HCT116 (cell line): ENCODE measurements at places on chromosomes 7 and 10. TPM values are rescaled to one million over a fixed set of nuclear protein-coding genes. Genes with fewer than 3 reads are reported as not detected.
A peak's percentile ranks its signal among the peaks of the same experiment; 100 is the strongest.

DNA sequence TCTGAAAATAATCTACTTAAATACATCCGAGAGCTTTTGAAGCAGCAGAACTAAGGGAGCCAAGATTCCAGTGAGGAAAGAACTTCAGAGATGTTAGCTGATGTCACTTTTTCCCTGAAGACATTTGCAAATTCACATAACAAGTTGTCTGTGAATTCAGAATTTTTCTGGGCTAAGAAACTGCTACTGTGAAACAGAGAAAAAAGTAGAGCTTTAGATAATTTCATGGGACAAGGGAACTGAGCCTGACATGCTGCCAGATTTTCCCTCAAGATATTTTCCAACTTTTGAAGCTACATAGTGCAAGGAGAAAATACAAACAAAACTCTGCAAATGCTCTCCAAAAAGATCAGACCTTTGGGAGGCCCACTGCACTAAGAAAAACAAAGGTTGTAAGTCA, 484.2 kb downstream of the ANKRD7 start:
- DNase-seq: no peak

DNA sequence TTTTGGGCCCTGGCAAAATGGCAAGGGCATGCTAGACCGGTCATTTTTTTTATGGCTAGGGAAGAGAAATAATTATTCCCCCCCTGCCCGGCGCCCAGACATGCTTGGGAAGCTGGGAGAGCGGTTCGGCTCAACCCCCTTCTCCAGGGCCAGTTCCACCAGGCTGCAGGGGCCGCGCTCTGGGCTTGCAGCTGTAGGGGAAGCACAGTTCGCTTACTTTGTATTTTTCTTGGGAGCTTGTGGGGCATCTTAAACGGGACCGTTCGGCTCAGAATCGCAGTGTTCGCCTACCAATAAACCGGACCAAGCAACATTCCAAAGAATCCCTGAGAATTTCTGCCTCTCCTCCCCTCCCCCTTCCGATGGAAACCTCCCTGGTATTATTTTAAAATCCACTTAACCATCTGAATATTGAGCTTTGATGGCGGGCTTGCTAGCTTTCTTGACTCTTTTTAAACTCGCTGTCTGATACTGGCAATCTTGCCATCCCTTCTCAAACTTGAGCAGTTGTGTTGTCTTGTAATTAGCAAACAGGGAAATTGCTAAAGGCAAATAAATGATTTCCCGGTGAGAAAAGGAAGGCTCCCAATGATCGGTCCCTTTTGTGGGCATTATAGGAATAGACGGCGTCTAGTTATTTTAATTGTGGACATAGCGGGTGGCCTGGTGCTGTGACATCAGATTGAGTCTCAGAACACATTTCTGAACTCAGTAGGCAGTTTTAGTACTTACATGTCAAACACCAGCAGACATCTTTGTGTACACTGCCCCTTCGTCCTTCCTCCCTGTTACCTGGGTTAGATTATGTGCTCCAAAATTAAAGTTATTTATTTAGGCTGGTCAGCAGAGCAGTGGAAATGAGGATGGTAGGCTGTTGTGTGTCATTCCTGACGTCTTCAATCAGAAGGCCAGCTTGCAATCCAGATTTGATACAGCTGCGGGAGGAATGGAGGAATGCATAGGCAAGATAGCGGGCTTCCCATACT, 3.4 kb downstream of the TCF7L2 start:
- DNase-seq: no peak

GRCh38 chr7:101746314-101746713, 71.1 kb upstream of the CUX1 start:
- DNase-seq: no peak

DNA sequence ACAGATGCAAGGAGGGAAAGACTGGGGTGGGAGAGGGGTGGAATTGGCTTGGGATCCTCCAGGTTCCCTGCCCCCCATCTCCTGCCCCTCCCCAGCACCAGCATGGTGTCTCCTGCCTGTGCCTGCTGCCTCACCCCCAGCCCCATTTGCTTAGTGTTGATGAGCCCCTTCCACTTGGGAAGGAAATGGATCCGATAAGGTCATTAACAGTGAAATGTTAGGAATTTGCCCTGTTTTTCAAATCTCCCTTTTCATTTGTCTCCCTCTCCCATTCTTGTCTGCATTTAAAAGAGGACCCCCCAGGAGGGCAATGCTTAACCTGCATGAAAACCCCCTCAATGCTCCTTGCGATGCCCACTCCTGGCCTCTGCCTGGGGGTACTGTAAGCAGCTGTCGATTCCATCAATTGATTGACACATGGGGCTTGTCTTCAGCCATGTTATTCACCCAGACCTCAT, 51.5 kb downstream of the HK1 start:
- no peak for DNase-seq

DNA sequence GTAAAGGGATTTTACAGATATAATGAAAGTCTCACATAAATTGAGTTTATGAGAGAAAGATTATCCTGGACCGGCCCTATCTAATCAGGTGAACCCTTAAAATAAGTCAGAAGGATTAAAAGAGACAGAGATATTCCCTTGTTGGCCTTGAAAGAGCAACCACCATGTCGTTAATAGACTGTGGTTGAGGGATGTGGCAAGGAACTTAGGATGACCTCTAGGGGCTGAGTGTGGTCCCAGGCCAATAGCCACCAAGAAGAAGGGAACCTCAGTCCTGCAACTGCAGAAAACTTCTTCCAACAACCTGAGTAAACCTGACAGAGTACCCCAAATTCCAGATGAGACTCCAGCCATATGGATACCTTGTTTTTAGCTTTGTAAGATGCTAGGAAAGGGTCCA, 121.5 kb downstream of the POLR1F start:
- DNase-seq: no peak

DNA sequence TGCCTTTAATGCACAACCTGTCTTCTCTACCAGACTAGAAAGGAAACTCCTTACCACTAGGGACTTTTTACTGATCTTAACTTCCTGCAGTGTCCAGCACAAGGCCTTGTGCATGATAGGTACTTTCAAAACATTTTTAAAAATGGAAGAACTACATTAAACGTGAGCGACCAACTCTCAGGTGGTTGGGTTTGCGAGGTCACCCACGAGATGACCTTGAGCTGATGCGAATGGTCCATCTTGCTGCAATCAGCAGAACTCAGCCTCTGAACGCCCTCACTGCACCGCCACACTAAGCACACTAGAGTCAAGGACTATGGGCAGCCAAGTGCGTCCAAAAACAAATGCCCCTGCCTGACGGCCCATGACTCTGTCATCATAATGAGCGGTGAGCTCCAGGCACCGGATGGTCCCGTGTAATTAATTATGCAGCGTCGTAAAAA, 34.9 kb upstream of the PTF1A start:
- no peak for DNase-seq

DNA sequence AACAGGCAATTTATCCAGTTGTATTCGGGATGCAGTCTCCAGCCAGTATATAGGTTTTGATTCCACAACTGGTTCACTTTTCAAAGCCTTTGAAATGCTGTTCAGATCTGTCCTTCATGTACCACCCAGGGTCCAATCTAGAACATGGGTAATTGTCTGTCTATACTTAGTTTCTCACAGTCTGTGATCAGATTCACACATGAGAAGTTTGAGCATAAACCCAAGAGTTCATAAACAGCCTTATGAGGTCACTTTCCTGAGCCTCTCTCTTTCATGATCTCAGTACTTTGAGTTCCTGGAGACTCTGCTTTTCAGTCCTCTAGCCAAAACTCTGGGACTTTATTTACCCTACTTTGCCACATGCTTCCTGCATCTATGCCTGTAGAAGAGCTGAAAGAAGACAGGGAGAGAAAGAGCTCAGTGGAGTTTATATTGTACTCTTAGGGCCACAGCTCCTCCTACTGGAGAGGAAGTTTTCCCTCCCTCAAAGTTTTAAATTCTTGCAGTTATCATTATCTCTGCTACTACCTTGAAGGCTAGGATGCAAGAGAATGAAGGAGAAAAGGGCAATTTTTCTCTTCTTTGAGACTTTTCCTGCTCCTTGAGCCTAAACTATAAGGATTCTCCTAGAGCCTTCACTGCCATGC, 172.0 kb downstream of the ZEB1 start:
- peak; percentile 8 for DNase-seq

- no peak for DNase-seq
Observed at GRCh38 chr10:77904100-77904840, 22.3 kb downstream of the DLG5 start.

DNA sequence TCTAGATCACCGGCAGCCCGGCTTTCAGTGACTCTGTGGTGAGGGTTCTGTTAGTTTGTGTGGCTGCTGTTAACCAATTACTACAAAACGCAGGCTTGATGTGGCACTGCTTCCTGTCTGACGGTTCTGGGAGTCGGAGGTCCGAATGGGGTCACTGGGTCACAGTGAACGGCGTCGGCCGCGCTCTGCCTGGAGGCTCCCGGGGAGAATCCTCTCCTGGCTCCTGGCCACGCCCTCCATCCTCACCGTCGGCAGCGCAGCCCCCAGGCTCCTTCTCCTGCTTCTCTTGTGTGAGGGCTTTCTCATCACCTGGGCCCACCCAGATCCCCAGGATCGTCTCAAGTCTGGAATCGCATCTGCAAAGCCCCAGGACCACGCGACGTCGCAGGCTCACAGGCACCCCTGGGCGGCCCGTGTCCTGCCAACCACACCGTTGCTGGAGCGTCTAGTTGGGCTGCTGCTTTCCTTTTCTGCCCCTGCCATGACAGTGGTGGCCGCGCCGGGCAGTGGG, 31.8 kb upstream of the NKX6-2 start:
- DNase-seq: no peak

- no peak for DNase-seq
Observed at GRCh38 chr10:3452683-3453361, 280.2 kb upstream of the PITRM1 start.

GRCh38 chr7:95303013-95303905, 21.1 kb downstream of the PON1 start:
- DNase-seq: no peak

DNA sequence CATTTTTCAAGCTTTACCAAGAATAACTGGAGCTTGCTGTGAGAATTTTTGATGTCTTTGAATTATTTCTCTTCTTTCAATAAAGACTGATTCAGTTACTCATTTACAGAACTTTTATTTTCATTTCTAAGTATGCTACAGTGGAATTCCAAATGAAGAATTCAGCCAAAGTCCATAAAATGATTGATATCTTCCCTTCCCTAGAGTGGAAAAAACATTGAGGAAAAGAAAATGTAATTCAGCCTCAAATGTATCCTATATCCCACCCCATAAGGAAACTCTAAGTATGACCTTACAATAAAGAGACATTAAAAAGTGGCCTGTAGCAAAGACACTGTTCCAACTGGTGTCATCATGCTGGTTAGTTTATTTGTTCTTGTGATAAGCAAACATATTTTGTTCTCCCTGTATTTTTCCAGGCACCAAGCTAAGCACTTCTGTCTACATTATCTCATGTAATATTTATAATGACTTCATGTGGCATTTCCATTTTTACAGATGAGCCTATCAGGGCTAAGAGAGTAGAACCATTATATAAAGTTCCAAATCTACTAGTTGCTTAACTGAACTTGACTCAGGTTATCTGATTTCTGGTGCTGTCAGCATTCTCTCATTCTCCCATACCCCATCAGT, 450.4 kb downstream of the NEBL start:
- DNase-seq: no peak

- no peak for DNase-seq
Observed at GRCh38 chr10:114336823-114337509, 67.3 kb downstream of the AFAP1L2 start.

- no peak for DNase-seq
Observed at GRCh38 chr10:7199152-7199760, 211.6 kb downstream of the SFMBT2 start.

DNA sequence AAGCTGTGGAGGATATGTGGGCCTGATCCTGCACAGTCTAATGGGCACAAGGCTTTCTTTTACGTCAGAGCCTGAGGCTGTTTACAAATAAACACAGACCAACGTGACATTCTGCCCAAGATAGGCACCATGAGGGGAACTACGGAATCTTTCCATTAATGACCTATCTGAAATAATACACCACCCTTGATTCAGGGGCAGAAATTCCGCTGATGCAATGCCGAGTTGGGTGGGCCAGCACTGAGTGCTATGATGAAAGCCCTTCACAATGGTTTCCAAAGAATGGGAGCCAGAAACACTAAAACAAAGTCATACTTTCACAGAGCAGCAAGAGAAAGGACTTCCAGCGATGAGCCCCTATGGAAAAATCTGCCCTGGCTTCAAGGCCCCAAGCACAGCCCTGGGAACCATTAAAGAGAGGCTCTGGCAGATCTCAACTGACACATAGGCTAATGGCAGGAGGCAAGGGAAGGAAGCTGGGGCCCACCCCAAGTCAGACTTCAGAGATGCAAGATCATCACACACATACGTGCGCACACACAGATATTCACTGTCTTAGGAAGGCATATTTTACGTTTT, 72.2 kb upstream of the DLX6 start:
- DNase-seq: no peak

GRCh38 chr10:478471-479245, 210.8 kb downstream of the DIP2C start:
- no peak for DNase-seq

GRCh38 chr7:116843378-116843777, 19.0 kb upstream of the CAPZA2 start:
- no peak for DNase-seq

DNA sequence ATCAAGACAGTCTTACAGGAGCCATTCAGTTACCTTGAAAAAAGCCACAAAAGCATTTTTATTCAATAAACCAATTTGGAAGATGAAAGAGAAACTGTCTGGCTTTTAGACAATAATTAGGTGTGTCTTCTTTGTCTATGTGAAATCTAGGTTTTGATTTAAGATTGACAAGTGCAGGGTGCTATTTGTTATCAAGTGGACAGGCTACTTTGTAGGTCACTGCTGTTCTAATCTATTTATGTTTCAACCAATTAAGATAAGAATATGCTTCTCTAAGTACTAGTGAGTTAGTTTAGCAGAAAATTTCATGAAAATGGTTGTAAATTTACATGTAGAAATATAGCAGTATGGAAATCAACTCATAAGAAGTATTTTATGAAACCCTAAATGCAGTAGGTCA, 177.5 kb downstream of the CACNA2D1 start:
- no peak for DNase-seq

GRCh38 chr7:133699386-133699785, 427.8 kb upstream of the LRGUK start:
- no peak for DNase-seq

- DNase-seq: no peak
Observed at GRCh38 chr10:75250934-75251333, 15.2 kb upstream of the COMTD1 start.

Gene LLCFC1
- total RNA-seq: not detected

Gene SSBP1
- 171 TPM for total RNA-seq

Gene SPDYE2B
- not detected for total RNA-seq

Gene TRIM73
- total RNA-seq: 8.8 TPM

Gene AKR1C3
- 3.0 TPM for total RNA-seq

Gene FAM131B
- 0.20 TPM for total RNA-seq

Gene BTBD16
- 0.27 TPM for total RNA-seq

Gene HOXA3
- 9.2 TPM for total RNA-seq

Gene SPDYE5
- total RNA-seq: not detected

Gene NAT16
- 2.0 TPM for total RNA-seq
